ENCODE measurements at places on chromosomes 3 and 15.

GRCh38 chr3:23304424-23304823 lies 101.3 kb downstream of the UBE2E2 start:
- no peak for DNase-seq

DNA sequence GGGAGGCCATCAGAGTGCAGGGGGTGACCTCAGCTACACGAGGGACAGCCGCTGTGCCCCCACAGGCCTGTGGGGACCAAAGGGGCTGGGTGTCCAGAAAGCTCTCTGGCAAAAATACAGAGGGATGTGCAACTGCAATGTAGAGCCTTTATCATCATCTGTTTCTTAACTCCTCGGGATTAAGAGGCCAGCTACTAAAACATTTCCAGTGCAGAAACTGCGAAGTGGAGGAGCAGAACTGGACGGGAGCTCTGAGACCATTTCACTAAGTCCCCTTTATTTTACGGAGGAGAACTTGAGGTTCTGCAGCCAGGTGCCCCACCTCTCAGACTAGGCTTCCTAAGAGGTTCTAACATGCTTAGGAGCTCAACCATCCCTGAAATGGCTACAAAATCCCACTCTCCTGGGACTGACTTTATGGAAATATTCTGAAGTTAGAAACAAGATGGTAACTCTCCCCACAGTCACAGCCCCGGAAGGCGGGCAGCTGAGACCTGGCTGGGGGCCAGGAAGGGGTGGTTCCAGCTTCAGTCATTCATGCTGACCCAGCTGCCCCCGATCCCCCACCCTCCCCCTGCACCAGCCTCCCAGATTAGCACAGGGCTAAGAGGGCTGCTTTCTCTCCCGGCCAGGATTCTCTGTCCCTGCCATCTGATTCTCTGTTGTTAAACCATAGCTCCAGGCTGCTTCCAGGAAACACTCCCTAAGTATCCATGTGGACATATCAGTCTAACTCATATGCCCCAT lies 40.3 kb downstream of the UMPS start:
- no peak for DNase-seq

DNA sequence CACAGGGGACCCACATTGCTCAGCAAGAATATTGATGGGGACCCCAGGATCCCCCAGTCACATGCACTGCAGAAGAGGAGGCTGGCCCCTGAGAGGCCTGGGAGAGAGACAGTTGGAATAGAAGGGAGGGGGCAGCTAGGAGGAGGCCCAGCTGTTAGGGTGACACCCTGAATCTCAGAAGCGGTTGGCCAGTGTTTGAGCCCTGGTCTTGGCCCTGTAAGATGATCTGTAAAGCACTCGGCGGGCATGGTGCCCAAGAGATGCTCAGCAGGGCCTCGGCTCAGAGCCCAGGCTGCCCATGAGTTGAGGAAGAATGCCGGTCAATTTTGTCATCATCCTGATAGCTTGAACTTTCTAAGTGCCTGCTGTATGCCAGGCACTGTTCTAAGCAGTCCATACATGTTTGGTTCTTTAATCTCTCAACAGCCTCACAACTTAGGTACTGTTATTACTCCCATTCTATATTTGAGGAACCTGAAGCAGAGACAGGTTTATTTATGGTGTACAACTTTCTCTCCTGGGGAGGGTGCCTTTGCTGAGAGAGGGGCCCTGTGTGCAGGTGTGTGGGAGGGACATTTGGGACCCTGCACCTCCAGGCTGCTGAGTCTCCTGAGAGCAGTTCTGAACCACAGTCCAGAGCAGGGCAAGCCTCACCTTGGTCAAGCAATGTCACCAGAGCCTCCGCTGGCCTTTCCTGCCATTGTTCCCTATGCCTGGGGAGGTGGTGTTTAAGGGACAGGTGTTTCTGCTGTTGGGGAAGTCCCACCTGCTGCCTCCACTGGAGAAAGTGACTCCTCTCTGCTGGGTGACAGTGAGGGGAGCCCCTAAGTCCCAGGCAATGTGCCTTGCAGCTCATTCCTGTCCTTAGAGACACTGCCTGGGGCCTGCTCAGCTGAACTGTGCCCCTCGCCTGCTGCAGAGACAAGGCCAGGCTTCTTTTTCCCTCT lies 26.0 kb downstream of the SLC6A6 start:
- DNase-seq = no peak

GRCh38 chr15:39269352-39269751 lies 311.5 kb upstream of the THBS1 start:
- no peak for DNase-seq

DNA sequence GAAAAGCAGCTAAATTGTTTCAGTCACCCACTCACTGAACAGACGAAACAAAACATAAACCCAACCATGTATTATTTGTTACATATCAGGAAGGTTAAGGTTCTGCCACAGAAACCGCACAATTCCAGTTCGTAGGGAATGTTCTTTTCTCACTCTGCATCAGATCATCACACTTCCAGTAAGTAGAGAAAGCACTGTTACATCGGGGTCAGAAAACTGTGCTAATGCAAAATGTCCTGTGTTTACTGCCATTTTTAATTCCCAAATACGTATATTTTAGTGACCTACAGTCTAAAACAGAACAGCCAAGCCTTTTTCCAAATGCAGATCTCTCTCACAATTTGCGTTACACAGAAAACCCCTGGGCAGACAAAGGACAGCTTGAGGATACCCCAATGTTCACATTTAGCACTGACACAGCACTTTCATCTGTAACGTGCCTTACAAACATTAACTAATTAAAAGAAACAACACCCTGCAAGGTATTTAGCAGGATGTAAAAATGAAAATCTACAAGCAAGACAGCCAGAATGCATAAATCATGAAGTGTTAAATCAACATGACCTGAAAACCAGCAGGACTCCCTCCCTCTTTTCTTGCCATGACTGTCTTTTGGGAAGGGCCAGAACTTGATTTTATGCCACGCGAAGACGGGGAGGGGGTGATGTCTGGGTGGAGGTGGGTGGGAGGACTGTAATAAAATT lies 34.8 kb upstream of the SKIL start:
- DNase-seq = no peak

GRCh38 chr3:81451611-81452010 lies 309.8 kb downstream of the GBE1 start:
- DNase-seq = peak; percentile 94

GRCh38 chr3:188740010-188740409 lies 431.8 kb upstream of the TPRG1 start:
- no peak for DNase-seq

DNA sequence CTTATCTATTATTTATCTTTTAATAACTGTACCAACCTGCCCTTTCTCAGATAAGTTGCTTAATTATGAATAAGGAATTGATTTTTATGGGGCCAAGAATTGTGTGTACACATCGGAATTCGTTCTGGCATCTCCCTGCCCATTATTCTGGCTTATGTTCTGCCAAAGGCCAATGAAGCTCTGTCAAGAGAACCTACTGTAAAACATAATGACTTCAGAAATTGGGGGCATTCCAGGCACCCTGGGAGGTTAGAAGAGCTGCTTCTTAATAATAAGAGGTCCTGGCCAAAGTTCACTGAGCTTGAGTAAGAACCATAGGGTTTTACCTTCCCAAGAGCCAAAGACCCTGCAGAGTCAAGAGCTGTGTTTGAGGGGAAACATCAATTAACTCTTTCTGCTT lies 261.7 kb downstream of the SLC9A9 start:
- no peak for DNase-seq

Data from PC-3 (cell line).